ENCODE measurements at places on chromosomes 1 and 21. TPM values are rescaled to one million over a fixed set of nuclear protein-coding genes. Genes with fewer than 3 reads are reported as not detected.

FMO5 gene
- 1.1 TPM for total RNA-seq

DNA sequence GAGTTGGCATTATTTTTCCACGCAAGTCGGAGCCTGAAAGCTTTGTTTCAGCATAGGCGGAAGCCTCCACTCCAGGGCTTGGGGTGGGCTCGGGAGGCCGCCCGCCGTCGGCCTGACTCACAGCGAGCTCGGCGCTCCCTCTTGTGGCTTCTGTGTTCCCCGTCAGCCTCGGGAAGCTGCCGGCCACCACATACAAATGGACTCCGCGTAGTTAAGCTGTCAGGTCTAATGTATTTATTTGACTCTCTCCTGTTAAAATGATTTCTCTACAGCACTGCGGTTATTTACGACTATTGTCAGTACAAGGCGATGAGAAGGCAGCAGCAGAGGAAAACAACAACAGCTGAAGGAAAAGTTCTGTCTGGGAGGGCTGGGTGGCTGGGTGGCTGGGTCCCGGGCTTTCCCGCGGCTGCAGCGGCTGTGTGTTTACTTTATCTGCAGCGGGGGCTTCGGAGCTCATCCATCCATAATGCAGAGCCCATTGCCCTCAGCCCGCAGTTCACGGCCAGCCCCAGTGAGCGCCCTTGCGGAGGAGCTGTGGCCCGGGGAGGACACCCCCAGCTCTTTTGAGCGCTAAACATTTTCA lies 375.7 kb upstream of the CAMK1G start:
- DNase-seq: peak; percentile 47

DNA sequence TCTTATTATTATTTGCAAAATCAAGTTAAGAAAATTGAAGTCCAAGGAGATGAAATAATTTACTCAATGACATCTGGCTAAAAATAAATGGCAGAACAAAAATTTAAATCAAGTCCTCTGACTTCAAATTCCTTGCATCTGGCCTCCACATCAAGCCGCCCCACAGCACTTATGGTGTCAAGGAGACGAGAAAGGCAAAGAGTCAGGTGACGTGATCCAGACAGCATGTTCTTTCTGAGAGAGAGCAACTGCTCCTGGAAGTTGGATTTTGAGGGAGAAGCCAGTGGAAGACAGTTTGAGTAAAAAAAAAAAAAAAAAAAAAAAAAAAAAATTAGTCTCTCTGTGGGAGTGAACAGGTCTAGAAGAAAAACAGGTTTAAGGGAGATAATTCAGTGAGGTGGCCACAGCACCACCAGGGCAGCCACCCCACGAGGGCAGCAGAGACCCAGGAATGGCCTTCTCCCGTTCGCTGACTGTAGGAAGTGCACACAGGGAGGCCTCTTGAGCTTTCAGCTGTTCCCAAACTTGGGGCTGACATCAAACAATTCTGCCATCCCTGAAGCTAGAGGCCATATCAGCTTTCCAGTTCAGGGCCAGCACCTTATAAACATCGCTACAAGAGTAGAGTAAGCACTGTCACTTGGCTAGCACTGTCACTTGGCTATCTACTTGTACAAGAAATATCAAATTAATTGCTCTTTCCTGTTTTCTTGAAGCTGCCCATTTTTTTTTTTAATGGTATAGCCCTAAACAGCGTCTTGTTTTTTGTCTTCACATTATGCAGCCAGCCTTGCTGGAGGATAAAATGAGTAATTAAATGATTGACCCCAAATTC lies 7.8 kb downstream of the C1orf162 start:
- DNase-seq: peak; percentile 81

SPRR2D gene
- not detected for total RNA-seq

DNA sequence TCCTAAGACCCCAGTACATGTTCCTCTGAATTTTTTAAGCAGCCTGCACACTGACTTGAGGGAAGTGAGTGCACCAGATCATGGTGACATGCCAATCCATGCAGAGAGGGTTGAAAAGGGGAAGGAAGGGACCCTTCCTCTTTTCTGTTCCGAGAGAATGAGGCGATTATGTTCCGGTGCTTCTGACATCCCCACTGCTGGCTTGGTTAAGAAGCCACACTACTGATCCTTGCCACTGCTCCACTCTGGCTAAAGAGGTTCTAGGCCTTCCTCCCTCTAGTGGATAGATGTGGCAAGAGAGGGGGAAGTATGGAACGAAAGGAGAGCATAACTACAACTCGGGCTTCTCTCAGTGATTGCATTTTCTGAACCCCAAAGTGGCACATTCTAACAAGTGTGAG lies 1.8 kb upstream of the CYB5R1 start:
- DNase-seq: no peak

CD1B gene
- total RNA-seq: not detected

- DNase-seq: peak; percentile 8
Measured at GRCh38 chr1:156859523-156860112, 701 bp upstream of the INSRR start.

DNA sequence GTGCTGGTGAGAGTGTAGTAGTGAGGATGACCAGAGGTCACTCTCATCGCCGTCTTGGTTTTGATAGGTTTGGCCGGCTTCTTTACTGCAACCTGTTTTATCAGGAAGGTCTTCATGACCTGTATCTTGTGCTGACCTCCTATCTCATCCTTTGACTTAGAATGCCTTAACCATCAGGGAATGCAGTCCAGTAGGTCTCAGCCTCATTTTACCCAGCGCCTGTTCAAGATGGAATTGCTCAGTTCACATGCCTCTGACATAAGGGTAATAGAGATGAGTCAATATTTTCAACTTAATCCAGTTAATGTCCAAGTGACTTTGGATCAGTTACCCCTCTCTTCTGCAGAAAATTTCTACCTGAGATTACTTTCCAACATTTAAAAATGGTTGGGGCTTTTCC lies 4.6 kb downstream of the NID1 start:
- no peak for DNase-seq

DNA sequence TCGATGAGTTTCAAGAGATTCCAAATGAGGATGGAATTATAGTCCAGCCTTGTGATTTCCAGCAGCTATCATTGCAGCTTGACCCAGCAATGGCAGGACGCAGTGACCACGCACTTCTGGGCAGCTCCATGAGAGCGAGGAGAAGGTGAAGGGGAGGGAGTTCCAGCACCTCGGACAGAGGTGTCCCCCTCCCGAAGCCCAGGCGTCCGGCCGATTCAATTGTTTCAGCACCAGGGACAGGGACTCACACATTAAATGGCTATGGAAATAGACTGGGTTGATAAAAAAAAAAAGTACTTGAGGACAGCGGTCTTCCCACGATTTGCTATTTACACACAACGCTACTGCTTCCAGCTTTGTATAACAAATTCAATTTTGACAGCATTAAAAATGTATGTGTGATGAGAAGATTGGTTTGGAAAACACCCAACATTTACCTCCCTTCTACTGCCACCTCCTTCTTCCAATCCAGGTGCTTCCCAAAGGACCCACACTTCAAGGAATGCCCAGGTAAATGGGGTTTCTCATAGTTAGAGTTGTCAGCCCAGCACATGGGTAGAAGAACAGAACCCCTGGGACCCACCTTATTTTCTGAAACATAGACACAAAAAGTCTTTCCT lies 71.8 kb downstream of the DISP3 start:
- DNase-seq: peak; percentile 51

DNA sequence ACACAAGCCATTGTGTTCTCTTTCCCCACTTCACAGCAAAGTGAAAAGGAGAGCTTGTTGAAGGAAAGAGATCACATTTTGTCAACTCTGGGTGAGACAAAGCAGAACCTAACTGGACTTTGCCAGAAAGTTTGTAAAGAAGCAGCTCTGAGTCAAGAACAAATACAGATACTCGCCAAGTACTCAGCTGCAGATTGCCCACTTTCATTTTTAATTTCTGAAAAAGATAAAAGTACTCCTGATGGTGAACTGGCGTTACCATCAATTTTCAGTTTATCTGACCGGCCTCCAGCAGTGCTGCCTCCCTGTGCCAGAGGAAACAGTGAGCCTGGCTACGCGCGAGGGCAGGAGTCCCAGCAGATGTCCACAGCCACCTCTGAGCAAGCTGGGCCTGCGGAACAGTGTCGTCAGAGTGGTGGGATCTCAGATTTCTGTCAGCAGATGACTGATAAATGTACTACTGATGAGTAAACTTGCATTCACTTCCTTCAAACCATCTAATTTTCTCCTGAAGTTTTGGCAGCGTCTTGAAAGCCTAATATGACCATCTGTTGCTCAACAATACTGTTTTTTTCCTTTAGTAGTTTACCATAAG lies 43.7 kb downstream of the BACH1 start:
- peak; percentile 37 for DNase-seq

DNA sequence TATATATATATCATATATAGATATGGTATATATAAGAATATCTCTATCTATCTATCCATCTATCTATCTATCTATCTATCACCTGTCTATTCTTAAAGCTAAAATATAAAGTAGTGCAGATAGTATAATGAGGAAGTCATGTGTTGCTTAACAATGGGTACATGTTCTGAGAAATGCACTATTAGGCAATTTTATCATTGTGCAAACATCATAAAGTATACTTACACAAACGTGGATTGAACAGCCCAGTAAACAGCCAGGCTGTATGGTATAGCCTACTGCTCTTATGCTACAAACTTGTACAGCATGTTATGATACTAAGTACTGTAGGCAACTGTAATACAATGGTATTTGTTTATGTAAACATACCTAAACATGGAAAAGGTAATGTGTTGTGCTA lies 621.0 kb upstream of the NCAM2 start:
- DNase-seq: no peak

- no peak for DNase-seq
Measured at GRCh38 chr1:26034504-26035202, 11.3 kb downstream of the SLC30A2 start.

Measured in PC-9 (cell line).